ENCODE measurements at places on chromosomes 7 and 10.

- DNase-seq = no peak
Measured at GRCh38 chr7:78279032-78279431, 480.5 kb downstream of the PHTF2 start.

- no peak for DNase-seq
Measured at GRCh38 chr7:102819151-102819550, 70.4 kb downstream of the FAM185A start.

DNA sequence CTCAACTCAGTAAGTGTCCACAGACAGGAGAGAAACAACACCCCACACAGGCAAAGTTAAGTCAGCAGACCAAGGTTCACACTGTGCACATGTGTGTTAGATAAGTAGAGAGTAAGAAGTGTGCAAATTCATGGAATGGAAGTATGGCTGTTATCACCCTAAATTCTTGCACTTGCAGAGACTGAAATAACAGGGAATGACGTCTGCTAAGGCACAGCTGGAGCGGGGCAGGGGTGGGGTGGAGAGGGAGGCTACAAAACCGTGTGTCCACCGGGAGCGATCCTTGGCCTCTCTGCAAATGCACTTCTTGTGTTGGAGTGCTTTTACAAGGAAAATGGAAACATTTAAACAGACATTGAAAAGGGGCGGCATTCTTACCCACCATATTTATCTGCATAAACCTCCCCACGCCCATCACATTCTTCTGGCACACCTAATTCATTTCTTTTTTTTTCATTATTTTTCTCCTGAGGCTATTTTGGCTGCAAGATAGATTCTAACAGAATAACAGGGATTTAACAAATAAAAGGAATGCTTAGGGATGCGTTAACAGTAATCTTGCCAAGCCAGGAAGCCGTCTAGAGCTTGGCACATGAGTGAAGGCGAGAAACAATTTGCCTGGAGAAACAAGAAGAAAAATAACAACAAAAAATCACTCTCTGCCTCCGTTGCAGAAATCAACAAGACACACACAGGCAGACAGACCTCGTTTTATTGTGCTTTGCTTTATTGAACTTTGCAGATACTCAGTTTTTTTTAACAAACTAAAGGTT, 30.1 kb downstream of the TNS3 start:
- no peak for DNase-seq

DNA sequence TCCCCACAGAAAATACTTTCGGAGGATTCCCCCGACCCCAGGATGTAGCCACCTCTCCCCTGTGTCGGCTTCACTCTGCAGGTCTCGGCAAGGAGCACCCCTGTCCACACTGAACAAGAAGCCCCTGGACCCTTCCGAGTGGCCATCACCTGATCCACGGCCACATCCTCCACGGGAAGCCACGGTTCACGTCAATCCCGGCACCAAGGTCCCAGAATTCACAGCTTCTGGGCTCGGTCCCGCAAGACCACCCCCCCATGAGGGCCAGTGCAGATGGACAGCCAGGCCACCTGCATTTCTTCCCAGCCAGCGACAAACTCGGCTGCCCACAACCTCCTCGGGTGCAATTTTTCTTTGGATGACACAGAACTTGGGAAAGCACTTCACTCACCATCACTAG, 199.6 kb downstream of the PTPRN2 start:
- no peak for DNase-seq

DNA sequence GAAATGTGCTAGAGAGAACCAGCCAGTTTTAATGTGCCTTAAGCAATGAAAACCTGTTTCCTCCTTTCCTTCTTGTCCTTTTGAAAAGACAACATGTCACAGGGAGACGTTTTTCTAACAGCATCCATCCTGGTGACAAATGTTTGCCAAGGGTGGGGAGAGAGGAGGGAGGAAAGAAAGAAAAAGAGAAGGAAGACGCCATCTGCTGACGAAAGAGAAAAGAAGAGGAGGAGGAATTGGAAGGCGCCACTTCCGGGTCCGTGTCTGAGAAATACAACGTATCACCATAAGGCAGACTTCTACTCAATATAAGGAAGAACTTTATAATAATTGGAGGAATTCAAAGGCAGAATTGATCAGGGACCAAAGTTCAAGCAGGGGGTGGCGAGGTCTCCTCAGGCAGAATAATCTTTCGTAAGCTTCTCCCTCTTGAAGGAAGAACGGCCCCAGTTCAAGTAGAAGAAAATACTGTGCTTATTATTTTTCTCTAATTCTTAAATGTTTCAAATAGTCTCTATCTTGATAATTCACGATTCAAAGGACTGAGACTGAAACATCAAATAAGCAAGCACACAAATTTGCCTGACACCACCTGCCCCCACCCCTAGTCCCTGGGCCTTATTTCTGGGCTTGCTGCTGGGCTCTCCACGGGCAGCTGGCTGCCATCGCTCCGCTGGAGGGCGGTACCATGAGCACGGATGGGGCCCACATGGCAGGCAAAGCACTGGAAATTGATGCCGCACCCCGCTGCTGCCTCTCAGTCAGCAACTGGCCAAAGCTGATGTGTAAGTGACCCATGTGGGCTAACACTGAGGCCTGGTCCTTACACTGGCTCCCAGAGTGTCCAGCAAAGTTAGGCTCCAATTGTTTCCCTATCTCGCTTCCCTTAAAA, 273.7 kb upstream of the KLF14 start:
- DNase-seq = no peak

- no peak for DNase-seq
Measured at GRCh38 chr7:127705461-127705959, 53.5 kb downstream of the SND1 start.

DNA sequence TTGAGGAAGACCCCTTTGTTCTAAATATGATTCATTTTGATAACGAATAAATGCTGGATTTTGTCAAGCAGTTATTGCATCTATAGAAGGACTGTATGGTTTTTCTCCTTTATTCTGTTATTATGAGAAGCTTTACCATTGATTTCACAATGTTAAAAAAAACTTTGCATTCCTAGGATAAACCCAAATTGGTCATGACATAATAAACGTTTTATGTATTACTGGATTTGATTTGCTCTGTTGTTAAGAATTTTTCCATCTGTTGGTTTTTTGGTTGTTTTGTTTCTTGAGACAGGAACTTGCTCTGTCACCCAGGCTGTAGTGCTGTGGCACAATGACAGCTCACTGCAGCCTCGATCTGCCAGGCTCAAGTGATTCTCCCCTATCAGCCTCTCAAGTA, 2.2 kb upstream of the DNA2 start:
- DNase-seq = no peak

DNA sequence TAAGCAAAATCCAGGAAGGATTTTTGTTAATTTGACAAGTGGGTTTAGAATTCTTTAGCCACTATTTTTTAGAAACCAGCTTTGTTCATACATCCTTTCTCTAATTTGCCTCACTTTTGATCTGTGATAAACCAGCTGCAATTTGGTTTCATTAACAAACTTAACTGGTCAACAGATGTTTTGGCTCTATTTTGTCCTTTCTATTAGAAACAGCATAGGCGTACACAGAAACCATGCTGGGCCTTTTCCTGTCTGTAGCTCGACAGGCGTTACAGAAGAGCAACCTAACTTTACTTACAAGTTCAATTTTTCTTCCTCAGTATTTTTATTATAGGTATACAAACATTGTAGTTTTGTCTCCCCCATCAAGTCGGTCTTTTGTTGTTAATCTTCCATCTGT, 28.2 kb downstream of the KAT6B start:
- DNase-seq = no peak

DNA sequence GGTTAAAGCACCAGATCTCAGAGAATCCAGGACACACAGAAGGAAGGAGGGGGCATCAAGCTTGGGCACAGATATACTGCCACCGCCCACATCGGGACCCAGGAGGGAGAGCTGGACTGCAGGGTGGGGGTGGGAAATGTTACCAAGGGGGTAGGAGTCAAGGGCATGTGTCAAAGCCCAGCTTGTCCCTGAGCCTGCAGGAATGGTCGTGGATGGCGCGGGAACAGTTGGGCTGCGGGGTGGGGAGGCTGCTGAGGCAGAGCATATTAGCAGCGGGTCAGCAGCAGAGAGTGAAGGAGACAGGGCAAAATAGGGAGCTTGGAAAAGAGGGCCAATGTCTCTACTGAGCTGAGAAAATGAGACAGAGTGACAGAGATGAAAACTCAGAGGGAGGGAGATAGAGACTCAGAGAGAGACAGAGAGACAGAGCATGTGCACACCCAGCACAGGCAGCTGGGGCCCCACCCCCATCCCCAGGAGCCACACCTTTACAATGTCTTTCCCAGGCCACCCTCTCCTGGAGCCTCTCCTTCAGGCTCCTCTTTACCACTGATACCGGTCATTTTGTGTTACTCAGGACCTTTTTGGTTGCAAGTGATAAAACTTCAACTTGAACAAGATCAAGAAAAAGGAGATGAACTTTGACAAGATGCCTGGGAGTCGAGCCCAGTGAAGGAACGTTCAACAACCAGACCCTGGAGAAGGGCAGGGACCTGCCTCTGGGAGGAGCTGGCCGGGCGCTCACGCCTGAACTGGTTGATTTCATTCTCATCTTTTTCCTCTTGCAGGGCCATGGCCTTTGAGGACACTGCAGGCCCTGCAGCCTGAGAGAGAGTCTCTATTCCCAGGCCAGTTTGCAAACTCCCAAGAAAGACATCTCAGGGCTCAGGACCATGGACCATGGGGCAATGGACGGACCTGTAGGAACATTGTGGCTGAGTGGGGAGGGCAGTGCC, 50.0 kb downstream of the AOC1 start:
- DNase-seq = no peak

DNA sequence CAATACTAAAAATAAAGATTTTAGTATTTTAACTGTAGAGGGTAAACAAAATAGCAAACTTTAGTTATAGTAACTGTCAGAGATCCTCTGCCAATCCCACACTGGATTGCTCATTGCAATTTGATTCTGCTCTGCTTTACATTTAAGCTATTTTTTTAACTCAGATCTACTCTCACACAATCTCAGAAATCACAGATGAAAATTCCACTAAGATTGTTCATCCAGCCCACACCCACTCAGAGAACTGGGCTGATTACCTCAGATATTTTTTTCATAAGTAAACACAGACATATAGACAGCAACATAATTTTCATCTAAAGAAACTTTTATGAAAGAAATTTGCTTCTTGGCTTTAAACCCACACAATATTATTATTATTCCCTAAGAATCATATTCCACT, 7.0 kb downstream of the OSBPL3 start:
- DNase-seq = no peak

DNA sequence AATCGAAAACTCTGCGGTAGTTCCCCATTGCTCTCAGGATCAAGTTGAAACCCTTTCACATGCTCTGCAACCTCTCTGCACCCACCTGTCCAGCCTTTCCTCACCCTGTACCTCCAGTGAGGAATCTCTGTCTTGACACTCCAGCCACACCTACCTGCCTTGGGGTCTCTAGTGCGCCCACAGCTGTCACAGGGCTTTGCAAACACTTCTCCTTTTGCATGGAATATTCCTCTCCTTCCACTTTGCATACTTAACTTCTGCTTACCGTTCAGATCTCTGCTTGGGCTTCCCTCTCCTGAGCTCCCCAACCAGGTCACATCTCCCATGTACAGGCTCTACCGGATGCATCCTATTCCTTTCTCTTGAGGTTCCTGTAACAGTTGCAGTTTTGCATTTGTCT, 6.6 kb upstream of the ZYX start:
- DNase-seq = no peak

DNA sequence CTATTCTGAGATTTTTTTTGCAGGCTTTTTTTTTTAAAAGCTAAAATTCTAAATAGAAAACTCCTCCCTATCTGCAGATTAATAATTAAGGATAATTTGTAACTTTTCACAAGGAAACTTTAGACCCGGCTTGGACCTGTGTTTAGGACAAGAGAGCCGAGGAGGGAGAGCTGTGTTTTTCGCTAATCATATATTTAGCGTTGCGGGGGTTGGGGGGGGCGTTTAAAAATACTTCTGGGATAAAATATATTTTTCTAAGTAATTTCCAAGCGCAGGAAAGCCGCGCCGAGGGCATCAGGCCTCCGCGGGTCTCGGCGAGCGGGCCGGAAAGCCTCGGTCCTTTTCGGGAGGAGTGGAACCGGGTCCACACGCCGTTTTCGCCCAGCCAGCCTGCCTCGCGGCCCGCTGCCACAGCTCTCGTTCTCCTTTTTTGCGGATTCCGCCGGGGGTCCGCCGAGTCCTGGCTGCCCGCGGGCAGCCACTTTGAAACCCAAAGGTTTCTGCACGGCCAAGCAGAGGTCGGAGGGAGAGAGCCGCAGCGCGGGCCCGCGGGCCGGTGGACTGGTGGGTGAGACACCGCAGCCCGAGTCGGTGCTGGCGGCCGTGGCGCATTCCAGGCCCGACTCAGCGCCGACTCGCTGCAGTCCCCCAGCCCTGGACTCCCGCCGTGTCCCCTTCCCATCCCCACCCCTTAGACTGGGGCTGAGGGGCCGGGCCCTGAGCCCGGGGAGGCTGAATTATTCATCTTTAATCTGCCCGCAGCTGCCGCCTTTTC, 2.3 kb downstream of the PAX2 start:
- DNase-seq = no peak

DNA sequence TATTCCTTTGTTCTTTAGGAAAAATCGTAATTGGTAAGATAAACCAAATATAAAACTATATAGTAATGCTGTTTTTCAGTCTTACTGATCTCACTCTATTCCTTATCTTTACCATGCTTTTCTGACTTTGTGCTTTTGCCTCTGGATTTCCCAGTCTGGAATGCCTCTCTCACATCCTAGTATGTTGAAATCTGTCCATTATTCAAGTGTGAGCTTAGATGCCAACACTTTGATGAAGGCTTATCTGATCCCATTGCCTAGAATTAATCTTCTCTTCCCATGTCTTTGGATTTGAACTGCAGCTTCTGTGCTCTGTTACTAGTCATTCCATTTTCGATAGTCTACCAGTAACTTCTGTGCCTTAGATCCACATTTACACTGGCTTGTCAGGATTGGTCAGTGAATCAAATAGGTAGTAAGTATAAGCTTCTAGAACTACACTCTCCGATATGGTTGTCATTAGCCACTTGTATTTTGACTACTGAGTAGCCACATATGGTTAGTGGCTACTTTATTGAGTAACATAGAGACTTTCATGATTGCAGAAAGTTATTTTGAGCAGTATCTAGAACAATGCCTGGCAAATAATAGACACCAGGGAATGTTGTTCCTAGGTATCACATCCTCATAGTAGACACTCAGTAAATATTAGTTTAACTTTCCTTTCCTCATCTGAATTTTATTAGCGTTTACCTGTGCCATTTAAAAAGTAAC, 92.9 kb downstream of the BMPR1A start:
- DNase-seq = no peak
